CD4-positive, alpha-beta T cell treated with Interleukin-4 for 4 hours (primary cell): ENCODE measurements at places on chromosomes 5 and 9.

DNA sequence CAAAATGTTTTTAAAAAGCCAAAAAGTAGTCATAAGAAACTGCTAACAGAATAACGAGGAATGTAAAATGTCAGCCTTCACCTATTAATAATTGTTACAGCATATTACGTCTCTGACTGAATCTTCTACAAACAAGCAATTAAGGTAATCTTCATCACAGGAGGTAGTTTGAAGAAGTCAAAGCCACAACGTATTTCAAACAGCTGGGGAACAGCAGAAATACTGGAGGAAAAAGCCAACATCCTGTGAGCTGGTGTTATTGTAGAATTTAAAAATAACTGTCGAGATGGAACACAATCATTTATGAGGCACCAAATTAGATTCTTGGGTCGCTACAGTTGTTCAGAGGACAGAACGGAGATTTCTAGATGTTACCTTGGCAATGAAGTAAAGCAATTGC is 450.5 kb downstream of the AGTPBP1 start:
- DNase-seq: no peak

DNA sequence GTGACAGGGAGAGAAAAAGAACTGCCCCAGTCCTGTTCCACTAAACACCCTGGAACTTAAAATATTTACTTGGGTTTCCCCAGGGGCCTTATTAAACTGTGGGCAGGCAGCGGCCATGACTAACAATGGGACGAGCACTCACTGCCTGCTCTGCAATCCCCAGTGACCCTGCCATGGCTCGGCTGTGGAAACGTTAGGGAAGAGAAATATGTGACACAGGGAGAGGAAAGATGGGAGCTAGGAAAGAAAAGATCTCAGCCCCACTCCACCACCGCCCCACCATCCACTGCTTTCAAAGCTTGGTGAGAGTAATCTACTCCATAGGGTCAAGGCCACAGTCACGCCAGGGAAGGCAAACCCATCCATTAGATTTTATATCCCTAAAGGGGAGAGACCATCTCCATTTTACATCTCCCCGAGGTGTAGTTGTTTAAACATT is 117.6 kb downstream of the EFNA5 start:
- no peak for DNase-seq

DNA sequence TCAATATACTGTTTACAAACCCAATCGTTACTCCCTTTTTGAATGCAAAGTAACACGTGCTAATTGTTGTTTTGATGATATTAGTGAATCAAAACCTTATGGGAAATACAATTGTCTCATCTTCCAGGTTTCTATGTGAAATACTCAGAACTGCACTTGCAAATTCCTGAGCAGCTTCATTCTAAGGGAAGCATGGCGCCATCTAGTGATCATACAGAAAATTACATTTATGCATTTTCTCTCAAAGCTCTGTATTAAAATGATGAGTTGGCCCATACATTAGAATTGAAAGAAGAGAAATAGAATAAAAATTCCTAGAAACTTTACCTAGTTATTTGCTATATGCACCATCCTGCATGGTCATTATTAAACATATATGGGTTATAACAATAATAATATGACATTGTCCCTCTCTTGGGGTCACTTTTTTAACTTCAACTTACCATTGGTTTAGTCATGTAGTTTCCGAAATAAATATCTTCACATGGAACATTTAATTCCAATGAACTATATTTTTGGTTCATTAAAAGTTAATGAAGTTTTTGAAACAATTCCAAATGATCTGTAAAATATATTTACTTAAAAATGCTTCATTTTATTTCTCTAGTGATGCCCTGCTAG is 220.0 kb downstream of the PDE4D start:
- peak; percentile 50 for DNase-seq

- DNase-seq: no peak
Measured at GRCh38 chr5:122121479-122122465, 7.6 kb upstream of the ZNF474 start.

GRCh38 chr9:93652604-93653592 is 76.5 kb downstream of the PHF2 start:
- DNase-seq: no peak

DNA sequence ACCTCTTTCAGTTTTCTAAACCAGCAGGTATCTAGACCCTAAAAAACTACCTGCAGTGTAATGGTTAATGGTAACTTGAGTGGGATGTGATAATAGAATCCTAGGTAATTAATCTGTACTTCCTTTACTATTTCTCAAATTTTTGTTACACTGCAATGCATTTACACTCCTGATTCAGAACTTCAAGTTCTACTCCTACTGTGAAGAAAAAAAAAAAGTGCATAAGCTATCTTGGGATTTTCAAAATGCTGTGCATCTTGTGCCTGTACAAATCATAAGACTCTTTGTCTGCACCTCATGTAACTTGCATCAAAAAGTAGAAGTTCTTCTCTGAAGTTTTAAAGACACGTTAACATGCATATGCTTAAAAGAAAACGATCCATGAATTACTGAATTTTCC is 554.1 kb downstream of the CETN3 start:
- DNase-seq: no peak
